Stimulated activated CD8-positive, alpha-beta memory T cell treated with anti-CD3 and anti-CD28 coated beads, Interleukin-7, amount 100 ng/mL, for 1 hour (primary cell): ENCODE measurements at places on chromosomes 7 and 10.

GRCh38 chr10:119176166-119176565 is 2.4 kb downstream of the PRDX3 start:
- no peak for DNase-seq

DNA sequence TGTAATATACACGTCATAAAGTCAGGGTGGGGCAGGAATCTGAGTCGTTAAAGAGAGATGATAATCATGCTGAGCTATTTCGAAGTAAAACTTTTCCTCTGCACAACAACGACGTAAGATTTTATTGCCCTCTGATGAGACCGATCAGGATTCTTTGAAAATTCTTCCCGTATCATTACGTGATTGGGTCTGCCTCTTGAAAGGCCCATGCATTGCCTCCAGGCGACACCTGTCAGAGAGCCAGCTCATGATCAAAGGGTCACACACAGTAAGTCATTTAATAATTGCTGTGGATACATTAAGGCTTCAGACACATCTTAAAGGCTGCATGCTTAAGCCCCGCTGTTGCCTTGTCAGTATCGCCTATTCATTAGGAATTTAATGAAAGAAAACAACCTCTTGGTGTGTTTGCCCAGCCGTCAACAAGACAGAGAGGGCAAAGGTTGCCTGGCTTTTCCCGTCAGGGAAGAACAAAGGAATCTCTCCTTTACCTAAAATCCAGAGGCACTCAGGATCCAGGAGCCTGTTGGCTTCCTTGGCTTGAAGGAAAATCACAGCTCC is 189.0 kb upstream of the SH2B2 start:
- DNase-seq, result no peak

GRCh38 chr10:119335671-119336353 is 128.4 kb downstream of the GRK5 start:
- no peak for DNase-seq

- no peak for DNase-seq
These were observed 8.9 kb upstream of the TRIM8 start for GRCh38 chr10:102635377-102635776.

GRCh38 chr10:60459701-60460457 is 70.2 kb upstream of the ANK3 start:
- DNase-seq, result no peak

- DNase-seq, result no peak
These were observed 166.0 kb upstream of the GDF10 start for GRCh38 chr10:47133871-47134570.

- no peak for DNase-seq
These were observed 1.1 kb upstream of the TNKS2 start for GRCh38 chr10:91797048-91797690.

GRCh38 chr7:132956556-132956955 is 125.3 kb downstream of the CHCHD3 start:
- DNase-seq, result no peak

GRCh38 chr7:7817748-7818147 is 99.3 kb upstream of the RPA3 start:
- DNase-seq, result no peak

GRCh38 chr7:137836541-137836940 is 10.2 kb downstream of the DGKI start:
- DNase-seq, result no peak

GRCh38 chr10:132509506-132510173 is 27.9 kb upstream of the INPP5A start:
- DNase-seq, result no peak

DNA sequence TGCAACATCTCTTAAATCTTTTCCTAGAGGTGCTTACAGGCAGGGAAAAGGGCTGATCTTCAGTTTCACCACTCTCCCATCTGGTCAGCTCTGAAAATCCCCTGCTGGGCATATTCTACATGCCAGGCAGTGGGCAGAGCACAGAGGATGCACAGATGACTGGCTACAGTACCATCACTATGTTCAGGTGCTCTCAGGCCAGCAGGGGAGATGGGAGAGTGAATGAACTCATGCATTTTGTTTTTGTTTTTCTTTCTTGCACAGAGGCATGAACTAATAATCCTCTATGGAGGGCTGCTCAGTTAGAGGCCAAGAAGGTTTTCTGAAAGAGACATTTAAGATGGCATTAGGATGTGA is 19.3 kb downstream of the ELMO1 start:
- no peak for DNase-seq

DNA sequence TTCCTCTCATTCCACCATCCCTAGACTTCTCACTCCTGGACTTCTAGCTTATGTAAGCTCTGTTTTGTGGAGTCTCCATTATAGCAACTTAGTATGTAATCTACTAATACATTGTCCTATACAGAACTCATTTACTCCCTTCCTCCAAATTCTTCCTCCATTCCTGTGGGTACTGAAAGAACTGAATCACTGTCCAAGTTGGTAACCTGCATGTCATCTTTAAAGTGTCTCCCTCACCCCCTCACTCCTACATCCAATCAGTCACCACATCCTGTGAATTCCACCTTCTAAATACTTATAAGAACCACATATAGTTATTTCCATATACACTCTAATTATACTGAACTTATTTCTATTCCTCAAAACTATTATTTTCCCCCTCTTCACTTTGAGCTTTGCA is 20.3 kb downstream of the AASS start:
- no peak for DNase-seq

GRCh38 chr10:103054621-103055020 is 136.5 kb downstream of the CNNM2 start:
- DNase-seq, result no peak

GRCh38 chr7:46318276-46318675 is 397.2 kb upstream of the IGFBP3 start:
- DNase-seq, result no peak

DNA sequence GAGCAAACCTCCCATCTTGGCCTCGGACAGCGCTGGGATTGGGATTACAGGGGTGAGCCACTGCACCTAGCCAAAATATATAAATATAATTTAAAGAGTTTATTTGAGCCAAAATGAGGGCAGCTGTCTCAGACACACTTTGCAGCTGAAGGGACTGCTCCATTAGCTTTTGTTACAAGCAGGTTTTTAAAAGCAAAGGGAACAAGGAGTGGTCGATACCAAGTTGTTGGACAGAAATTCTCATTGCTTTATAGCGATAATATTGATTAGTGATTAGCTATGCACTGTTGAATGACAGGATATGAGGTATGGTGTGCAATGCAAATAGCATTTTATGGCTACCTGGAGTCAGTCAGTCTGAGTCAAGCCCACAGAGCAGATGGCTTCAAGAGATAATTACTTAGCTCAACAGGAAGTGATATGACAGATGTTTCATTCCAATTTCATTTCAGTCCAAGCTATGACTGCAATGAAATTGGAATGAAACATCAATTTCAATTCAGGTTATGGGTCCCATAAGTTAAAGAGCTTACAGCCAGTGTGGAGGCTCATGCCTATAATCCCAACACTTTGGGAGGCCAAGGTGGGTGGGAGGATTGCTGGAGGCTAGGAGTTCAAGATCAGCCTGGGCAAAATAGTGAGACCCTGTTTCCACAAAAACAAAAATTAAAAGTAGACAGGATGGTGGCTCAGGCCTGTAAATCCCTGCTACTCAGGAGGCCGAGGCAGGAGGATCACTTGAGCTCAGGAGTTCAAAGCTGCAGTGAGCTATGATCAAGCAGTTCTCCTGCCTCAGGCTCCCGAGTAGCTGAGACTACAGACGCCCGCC is 23.1 kb downstream of the TYW1 start:
- DNase-seq, result no peak

- no peak for DNase-seq
These were observed 7.4 kb upstream of the OSBPL3 start for GRCh38 chr7:24987331-24987842.

DNA sequence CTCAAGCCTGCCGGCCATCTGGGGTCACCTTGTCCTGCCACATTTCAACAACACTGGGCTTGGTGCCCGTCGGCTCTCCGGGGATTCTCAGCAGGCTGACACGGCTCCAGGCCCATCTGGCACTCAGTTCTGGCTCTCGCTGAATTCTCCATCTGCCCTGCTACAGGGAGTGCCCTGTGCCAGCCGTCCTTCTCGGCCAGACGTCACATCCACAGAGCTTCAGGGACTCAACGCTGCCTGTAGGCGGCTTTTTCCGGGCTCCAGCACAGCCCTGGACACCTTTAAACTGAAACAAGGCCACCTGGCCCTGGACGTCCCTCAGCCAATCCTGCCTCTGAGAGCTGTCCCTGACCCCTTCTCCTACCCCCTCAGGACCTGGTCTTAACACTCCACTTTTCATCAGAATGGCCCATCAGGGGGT is 43.0 kb downstream of the TMEM130 start:
- DNase-seq, result no peak

GRCh38 chr10:14751014-14751896 is 23.4 kb downstream of the FAM107B start:
- DNase-seq, result no peak

DNA sequence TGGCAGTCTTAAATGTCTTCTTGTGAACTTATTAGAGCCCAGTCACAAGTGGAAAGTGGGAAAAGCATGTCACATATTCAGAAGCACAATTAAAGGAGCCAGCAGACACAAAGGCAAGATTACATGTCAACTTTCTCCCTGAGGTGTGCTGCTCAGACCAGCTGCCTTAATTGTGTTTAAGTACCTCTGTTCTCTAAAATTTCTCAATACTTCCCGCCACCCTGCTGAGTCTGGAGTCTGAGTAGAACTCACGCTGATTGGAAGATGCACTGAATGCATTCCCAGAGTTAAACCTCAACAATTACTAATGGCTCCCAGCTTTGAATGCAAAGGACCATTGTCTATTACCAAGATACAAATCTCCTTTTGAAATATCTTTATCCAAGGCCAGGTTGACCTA is 166.4 kb upstream of the COBL start:
- no peak for DNase-seq

- DNase-seq, result no peak
These were observed 13.0 kb downstream of the MCMBP start for GRCh38 chr10:119859420-119860258.

DNA sequence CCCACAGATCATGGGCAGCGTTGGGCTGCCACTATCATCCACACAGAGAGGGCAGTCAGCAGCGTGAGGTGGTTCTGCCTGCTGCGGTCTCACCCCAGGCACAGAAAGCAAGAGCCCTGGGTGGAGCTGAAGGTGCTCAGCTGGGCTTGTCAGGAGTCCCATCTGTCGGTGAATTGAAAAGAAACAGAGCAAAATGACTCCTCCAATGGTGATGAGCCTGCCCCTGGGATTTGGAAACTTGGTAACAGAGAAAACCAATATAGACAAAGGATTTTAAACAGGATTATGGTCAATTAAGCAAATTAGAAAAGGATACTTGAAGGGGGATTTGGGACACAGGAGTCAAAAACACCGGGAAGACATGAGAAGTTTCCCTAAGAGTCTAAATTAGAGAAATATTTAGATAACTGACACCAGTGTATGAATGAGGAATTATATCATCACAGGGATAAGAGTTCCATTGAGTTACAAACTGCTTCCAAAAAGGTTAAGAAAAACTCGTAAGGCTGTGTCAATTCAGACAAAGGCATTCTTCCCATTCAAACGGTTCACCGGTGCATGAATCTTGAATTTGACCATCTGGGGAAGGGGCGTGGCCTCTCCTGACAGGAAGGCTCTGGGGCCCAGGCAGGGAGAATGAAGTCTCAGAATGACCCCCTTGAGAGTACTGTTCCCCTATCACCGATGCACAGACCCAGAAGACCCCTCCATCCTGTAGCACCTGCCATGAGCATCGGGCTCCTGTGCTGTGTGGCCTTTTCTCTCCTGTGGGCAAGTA is 70.0 kb upstream of the PRSS58 start:
- no peak for DNase-seq

- no peak for DNase-seq
These were observed 32.5 kb upstream of the TMEM273 start for GRCh38 chr10:49220679-49221078.

DNA sequence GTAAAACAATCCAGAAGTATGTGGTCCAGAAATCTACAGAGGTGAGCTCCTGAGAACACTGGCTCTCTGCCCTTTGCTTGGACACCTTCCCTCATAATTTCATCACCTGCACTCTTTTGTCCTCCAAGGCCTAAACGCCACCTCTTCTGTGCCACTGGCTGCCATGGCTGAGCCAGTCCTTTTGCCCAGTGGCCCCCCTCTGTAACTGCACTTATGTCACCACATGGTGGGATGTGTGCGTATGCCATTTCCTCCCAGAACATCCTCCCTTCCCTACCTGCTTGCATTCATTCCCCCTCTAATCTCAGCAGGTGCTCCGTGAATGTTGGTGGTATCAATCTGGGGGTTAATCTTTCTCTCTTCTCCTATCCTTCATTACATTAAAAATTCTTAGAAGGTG is 17.3 kb upstream of the DUSP5 start:
- DNase-seq, result no peak

DNA sequence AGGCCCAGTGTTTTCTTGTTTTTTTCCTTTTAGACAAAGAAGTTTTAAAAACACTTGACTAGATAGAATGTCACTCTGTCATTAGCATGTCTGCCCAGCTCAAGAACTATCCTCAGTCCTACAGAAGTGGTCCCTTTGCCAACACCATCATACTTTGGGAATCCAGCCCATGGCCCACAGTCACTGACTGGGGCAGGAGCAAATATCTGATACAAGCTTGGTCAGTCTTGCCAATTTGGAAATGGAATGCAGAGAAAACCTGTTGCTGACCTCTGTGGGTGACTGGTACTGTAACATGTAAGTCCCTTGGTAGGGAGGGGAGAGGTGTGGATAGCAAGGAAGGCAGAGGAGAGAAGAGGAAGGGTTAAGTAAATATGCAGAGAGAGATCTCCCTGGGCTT is 47.8 kb downstream of the IPMK start:
- DNase-seq, result no peak

DNA sequence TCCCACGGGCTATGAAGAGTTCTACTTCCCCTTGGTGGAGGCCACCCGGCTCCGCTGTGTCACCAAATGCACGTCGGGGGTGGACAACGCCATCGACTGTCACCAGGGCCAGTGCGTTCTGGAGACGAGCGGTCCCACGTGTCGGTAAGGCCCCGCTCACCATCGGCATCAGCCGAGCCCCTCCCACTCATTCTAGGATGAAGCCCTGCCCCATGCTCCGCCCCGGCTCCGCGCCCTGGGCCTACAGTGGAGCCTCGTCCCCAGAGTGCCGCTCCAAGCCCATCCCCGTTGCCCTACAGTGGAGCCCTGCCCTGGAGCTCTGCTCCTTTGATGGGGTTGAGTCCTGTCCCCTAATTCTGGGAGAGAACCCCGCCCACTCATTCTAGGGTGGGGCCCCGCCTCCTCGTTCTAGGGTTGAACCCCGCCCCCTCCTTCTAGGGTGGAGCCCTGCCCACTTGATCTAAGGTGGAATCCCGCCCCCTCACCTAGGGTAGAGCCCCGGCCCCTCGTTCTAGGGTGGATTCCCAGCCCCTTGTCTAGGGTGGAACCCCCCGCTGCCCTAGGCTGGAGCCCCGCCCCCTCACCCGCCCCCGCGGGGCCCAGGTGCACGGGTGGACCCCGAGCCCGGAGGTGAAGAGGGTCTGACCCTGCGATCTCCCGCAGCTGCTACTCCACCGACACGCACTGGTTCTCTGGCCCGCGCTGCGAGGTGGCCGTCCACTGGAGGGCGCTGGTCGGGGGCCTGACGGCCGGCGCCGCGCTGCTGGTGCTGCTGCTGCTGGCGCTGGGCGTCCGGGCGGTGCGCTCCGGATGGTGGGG is 3.4 kb upstream of the MUC12 start:
- DNase-seq, result peak; percentile 42

GRCh38 chr10:129755621-129756020 is 208.5 kb downstream of the EBF3 start:
- no peak for DNase-seq
